ENCODE measurements at places on chromosomes 11 and 22.
A peak's percentile ranks its signal among the peaks of the same experiment; 100 is the strongest.

- no peak for DNase-seq
These were observed 1.0 kb upstream of the CHRM1 start for GRCh38 chr11:62922189-62922589.

- no peak for DNase-seq
These were observed 6.8 kb downstream of the EED start for GRCh38 chr11:86251345-86251744.

DNA sequence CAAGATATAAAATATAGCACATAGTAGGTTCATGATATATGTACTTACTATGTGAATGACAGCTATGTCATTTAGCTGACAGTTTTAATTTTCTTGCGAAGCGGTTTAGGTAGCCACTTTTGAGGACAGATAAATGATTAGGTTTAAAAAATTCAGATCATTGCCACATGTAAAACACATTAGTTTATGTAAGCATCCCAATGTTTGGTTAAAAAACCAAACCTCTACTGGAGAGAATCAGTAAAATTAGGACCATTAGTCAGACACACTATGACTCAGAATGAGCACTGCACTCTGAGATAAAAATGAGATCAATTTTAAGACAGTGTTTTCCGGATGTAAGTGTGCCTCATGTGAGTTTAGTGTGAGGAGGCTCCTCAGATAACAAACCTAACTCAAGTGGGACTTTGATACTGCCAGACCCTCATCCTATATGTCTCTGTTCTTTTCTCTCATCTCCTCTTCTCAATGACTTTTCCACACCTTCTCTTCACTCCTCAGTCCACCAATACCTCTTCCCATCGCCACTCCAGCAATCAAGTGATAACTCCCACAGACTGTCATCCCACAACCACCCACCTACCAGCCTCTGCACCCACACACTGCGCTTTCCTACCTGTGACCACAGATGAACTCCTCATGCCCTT, 6.8 kb upstream of the OR2AT4 start:
- DNase-seq, result peak; percentile 51

DNA sequence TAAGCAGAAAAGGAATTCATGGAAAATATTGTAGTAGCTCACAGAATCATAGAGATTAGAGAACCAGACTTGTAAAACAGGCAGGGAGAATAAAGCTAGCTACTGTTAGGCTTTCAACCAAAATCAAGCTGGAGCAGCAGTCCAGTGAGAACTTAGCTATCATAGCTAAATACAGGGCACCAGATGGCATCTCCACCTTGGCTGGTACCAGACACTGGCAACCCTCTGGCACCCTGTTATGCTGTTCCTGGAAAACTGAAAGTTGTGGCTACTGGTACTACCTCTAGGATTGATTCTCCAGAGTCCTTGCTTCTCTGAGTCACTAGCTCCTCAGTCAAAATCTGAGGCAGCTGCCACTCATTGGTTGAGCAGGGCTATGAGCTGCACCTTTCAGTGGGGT, 6.0 kb upstream of the DRD2 start:
- no peak for DNase-seq

GRCh38 chr11:76807206-76807875, 24.2 kb downstream of the TSKU start:
- peak; percentile 73 for DNase-seq

DNA sequence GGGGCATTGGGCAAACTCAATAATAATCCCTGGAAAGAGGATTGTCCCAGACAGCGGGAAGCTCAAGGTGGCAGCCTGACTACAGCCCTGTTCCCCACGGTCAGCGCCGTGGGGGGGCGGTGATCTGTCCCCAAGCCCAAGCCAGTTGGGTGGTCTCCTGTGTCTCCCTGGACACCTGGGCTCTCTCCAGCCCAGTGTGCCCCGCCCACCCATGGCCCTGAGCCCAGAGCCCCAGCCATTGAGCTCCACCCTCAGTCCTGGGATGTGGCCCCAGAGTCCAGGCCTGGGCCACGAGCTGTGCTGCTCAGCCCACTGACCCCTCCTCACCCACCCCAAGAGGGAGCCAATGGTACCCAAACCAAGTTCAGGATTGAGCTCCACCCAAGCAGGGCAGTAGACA, 27.9 kb upstream of the PDE2A start:
- no peak for DNase-seq

Measured in astrocyte of the spinal cord (primary cell).